ENCODE measurements at places on chromosomes 2 and 18.
A peak's percentile ranks its signal among the peaks of the same experiment; 100 is the strongest.

- no peak for DNase-seq
Measured at GRCh38 chr2:204264085-204264553, 281.2 kb upstream of the PARD3B start.

DNA sequence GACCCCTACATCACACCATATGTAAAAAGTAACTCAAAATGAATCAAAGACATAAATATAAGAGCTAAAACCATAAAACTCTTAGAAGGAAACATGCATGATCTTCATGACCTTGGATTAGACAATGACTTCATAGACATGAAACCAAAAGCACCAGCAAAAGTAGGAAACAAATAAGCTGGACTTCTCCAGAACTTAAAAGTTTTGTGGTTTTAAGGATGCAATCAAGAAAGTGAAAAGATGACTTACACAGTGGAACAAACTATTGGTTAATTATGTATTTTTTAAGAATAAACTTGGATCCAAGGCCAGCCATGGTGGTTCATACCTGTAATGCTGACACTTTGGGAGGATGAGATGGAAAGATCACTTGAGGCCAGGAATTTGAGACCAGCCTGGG is 150.2 kb downstream of the GALNT1 start:
- no peak for DNase-seq

GRCh38 chr18:5521000-5521399 is 22.8 kb downstream of the EPB41L3 start:
- no peak for DNase-seq

DNA sequence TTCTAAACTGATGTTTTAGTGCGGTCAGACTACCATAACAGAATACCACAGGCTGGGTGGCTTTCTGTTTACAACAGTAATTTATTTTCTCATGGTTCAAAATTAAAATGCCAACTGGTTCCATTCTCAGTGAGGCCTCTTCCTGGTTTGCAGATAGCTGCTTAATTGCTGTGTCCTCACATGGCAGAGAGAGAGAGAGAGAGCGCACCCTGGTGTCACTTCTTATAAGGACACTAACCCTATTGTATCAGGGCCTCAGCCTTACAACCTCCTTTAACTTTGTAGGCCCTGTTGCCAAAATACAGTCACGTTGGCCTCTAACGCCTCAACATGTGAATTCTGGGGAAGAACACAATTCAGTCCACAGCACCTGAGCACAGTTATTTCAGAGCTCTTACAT is 37.5 kb upstream of the ZNF385B start:
- DNase-seq, result peak; percentile 37

- no peak for DNase-seq
Measured at GRCh38 chr2:111157798-111158197, 37.1 kb downstream of the BCL2L11 start.

DNA sequence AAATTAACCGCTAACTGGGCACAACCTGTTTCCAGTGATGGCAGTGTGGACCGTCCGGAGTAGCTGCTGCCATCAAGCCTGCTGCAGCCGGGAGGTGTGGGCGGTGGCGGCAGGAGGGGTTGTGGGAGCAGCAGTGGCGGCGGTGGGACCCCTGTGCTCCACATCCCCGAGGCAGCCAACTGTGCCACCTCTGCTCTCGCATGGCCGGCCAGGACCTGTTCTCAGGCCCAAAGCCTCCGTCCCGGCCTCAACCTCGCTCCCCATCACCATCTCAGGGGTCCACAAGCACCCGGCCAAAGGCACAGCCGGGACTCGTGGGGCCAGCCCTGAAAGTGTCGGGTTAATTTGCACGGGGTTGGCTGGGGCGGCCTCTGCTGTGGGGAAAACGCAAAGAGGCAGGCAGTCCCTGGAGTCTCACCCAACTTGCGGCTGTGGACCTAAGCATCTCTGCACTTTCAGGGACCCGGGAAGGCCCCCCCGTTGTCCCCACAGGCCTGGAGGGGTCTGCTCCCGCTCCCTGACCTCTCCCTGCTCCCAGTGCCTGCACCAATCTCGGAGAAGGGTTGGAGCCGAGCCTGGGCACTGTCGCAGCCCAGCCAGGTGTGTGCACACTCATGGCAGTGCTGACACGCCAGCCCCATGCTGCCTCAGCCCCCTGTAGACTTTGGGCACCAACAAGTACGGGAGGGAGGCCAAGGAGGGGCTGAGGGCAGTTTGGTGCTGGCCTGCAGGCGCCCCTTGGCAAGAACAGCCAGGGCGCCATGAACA is 44.4 kb upstream of the PEX13 start:
- DNase-seq, result no peak

GRCh38 chr18:53894675-53895442 is 329.6 kb downstream of the MBD2 start:
- DNase-seq, result no peak

DNA sequence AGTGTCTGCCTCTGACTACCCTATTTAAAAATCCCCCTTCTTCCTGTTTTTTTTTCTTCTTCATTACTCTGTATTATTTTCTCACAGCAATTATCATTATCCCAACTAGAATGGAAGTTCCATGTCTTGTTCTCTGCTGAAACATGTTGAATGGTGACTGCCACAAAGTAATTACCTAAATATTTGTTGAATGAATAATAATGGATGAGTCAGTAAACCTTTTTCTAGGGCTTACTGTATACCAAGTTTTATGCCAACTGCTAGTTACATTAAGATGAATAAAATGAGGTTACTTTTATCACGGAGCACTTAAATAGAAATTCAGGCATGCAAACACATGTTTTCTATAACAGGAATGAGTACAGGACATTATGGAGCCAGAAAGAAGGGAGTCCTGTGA is 490.6 kb downstream of the THSD7B start:
- DNase-seq, result no peak

GRCh38 chr2:120804459-120804858 is 68.8 kb downstream of the GLI2 start:
- no peak for DNase-seq

DNA sequence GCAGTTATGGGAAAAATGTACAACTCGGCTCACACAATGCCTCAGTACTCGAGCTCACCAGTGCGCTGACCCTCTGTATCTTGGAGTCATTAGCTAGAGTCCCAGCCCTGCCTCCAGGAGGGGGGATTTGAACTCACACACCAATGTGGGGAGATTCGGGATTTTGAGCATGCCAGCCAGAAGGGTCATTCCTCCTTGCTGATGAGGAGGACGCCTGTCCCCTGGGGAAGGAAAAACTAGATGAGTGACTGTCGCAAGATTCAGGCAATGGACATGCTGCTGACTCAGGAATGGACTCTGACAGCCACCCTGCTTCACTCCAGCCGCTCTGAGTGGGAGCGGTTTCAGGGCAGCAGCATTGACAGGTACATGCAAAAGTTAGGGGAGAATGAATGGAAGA is 20.6 kb downstream of the FIGN start:
- no peak for DNase-seq

DNA sequence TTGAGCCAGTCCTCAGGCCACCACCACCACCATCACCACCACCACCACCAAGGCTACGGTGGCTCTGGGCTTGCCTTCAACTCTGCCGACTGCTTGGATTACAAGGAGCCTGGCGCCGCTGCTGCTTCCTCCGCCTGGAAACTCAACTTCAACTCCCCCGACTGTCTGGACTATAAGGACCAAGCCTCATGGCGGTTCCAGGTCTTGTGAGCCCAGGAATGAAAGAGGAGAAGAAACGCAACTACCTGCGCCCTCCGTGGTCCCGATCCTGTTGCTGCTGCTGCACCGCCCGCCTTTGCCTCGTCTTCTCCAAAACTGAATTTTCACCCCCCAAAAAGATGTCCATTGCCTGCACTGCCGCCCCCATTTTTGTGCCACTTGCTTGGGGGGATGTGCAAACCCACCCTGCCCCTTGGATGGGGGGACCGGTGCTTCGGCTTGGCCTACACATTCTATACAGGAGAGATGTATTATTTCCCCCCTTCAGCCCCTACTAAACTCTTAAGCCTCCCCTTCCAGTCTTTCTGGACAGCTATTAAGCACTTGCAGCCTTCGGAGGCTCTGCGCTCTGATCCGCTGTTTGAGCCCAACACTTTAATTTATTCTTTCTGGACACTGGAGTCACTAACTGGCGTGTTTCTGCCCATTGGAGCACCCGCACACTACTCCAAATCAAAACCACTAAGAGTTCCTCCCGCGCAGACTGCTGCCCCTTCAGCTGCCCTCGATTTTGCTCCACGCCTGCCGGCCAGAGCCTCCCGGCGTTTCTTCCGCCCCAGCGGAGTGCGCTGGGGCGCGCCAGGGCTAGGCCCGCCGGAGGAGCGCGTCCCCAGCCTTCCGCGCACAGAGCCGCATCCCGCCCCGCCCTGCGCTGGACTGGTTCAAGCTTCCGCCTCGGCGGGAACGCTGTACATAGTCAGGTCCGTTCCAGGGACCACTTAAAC is 5.7 kb downstream of the OTX1 start:
- no peak for DNase-seq

GRCh38 chr2:144004742-144005141 is 515.2 kb downstream of the ZEB2 start:
- no peak for DNase-seq

DNA sequence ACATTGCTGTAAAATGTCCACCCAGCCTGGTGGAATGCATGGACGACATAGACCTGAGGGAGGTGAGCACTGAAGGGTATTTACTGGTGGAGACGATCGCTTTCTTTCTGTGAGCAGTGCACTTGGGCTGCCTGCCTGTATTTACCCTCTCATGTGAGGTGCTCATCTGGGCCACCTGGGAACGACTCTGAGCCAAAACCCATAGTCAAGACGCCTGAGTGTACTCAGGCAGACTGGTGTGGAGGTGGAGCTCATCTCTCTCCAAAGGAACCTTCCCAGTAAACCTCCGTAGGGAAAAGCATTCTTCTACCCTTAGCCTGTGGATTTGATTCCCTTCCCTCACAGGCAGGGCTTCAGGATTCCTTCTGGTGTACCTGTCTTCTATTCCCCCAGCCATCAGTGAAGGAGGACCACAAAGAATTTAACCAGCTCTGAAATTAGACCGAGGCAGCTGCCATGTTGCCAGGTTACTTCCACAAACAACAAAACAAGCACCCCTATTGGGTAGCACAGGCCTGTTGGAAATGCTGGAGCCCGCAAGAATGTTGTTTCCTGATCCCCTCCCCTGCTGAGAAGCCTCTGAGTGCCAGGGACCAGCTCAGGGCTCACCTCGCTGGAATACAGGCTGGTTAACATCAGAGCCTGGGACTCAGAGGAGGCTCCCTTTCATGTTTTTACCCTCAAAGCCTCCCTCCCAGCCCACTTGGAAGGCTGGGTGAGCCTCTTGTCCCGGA is 47.5 kb upstream of the TXNDC2 start:
- DNase-seq, result peak; percentile 35

DNA sequence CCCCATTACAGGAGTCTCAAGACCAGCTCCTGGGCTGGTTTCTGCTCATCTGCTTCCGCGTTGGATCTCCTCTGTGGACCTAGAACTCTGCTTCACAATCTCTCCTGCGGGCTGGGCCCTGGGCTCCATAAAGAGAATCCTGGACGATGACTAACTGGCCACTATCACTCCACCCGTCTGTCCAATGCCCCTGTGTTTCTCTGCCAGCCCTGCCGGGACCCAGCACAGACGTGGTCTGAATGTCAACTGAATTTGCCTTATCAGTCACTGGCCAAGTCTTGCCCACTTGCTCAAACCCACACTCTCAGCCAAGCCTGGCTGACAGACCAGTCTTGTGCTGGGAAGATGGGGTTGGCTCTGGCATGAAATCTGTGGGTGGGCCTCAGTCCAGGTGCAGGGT is 17.4 kb downstream of the KIF3C start:
- DNase-seq, result no peak

- DNase-seq, result no peak
Measured at GRCh38 chr18:7541835-7542234, 25.3 kb upstream of the PTPRM start.

GRCh38 chr2:14123436-14124103 is 508.9 kb upstream of the LRATD1 start:
- no peak for DNase-seq

DNA sequence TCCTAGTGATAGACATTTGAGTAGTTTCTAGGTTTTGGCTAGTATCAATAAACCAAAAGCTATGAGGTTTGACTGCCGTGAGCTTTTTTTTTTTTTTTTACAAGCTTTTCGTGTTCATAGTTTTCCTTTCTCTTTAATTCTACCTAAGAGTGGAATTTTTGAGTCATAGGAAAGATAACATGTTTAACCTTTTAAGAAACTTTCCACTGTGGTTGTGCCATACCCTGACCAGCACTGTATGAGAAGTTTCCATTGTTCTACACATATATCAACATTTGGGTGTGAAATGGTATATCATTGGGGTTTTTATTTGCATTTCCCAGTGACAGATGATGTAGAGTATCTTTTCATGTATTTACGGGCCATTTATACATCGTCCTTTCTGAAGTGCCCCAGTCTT is 31.7 kb downstream of the UBE2F start:
- peak; percentile 85 for DNase-seq

- no peak for DNase-seq
Measured at GRCh38 chr2:133044556-133044955, 374.6 kb upstream of the LYPD1 start.

- no peak for DNase-seq
Measured at GRCh38 chr2:138626148-138626547, 124.6 kb downstream of the SPOPL start.

DNA sequence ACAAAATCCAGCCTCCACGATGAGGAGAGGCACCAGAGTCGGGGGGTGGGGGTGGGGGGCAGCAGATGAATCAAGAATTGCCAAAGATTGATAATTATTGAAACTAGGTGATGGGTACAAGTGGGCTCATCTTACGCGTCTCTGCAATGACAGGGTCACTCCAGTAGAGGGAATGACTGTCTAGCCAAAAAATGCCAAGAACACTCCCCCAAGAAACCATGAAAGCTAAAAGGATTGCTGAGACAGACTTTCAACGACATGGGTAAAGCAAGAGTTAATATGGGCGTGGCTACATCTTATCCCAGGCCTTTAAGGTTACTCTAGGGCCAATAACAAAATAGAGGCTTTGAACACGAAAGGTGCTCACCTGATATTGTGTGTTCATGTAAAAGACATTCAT is 86.5 kb downstream of the STK39 start:
- no peak for DNase-seq

DNA sequence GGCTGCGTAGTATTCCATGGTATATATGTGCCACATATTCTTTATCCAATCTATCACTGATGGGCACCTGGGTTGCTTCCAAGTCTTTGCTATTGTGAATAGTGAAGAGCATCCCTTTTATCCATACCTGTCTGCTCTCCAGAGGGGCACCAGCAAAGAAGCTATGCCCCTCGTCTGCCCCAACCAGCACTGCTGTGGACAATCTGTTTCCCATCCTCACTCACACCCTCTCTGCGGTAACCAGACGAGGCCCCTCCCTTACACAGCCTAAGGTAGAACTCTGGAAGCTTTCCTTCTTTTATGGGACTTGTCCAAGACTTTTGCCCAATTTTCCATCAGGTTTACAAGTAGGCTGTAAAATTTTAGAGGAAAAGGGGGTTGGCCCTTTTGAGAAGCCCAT is 24.9 kb downstream of the TTR start:
- no peak for DNase-seq

DNA sequence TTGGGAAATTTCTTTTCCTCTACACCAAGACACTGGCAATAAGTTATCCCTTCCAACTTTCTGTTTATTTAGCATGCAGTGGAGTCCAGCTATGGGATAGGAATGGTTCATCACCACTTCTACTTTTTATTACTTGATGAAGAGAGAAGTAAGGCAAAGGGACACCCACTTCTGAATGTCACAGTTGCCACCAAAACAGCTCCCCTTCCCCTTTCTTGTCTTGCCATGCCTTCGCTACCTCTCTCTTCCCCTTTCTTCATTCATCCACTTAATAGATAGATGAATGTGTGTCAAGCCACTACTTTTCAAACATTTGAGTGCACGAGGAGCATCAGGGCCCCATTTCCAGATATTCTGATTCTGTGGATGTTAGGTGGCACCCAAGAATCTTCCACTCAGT is 59.6 kb downstream of the KCTD18 start:
- DNase-seq, result no peak

Data from fibroblast of pulmonary artery (primary cell).